ENCODE measurements at places on chromosomes 16 and 17.

DNA sequence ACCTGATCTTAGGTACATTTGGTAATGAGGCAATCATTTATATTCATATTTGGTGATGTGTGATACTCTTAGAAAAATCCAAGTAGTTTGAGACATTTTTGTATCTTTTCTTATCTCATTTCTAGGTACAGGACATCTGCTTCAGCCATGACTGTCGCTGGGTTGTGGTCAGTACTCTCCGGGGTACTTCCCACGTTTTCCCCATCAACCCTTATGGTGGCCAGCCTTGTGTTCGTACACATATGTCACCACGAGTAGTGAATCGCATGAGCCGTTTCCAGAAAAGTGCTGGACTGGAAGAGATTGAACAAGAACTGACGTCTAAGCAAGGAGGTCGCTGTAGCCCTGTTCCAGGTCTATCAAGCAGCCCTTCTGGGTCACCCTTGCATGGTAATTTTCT is 312.2 kb downstream of the BCAS3 start:
- DNase-seq: no peak

DNA sequence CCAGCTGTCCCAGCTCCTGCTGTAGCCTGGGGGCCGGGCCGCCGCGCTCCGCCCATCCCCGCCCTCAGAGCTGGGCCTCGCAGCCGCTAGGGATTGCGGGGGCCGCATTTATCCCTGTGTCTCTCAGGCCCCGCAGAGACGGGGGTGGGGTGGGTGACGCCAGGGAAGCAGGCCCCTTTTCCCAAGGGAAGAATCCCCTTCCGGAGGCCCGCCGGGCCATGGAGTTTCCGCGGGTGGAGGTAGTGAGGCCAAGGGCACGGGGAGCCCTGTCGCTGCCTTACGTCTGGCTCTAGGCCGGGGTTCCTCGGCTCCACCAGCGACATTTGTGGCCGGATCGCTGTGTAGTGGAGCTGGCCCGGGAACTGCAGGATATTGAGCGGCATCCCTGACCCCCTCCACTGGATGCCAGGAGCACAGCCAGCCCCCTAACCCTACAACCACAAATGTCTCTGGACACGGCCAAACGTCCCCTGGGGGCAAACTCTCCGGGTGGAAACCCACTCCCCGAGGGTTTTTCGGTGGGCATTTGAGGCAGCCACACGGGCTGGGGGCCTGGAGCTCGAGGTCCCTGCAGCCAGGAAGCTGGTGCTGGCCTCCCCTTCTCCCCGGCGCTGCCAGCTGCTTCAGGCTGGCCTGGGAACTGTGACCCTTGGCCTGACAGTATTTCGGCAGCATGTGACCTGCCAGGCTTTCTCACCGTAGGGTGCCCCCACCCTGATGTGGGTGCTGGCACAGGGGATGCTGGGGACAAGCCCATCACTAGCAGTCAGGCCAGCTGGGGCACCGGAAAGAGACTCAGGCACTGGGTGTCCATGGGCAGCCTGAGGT is 12.0 kb upstream of the CD300A start:
- peak; percentile 51 for DNase-seq

DNA sequence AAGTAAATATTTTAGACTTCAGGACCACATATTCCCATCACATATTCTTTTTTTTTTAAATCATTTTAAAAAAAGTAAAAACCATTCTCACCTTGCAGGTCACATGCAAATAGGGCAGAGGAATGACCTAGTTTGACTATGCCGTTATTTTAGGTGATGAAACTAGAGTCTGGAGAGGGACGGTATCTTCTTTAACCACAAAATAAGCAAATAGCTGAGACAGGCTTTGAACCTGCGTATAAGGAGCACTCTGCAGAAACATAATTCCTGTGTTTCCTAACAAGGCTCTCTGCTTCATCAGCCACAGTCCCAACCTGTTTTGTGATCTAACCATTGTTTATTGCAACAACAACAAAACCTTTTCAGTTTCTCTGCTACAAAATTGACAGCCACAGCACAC is 121.5 kb downstream of the PCTP start:
- DNase-seq: no peak

DNA sequence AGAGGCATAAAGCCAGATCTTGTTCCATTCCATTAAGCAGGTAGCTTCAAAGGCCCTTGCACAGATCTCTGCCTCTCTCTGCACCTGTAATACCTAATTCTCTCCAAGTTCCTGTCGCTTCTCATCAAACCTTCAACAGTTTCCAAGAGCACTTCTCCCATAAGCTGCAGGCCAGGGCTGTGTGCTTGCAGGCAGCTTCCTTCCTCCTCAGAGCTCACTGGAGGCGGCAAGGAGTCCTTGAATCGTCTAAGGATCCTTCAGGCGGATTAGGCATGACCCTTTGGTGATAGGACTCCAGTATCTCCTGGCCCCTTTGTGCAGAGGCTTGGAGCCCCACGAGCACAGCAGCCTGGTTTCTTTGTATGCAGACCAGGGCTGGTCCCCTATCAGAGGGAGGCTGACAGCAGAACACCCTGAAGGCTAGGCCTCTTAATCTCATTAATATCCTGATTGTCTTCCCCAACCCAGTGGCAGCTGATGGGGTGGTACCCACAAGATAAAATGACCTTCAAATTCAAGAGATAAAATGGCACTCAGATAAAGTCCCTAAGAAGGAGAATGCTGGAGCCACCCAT is 19.8 kb downstream of the HNF1B start:
- no peak for DNase-seq

GRCh38 chr17:7404737-7405349 is 946 bp upstream of the TMEM256 start:
- no peak for DNase-seq

- no peak for DNase-seq
These were observed 32.1 kb upstream of the SMURF2 start for GRCh38 chr17:64694207-64694606.

- DNase-seq: no peak
These were observed 1.4 kb downstream of the LGALS3BP start for GRCh38 chr17:78977997-78978973.

- DNase-seq: peak; percentile 93
These were observed 893 bp downstream of the POLR3E start for GRCh38 chr16:22297871-22298733.

GRCh38 chr16:84281074-84281473 is 13.6 kb upstream of the WFDC1 start:
- DNase-seq: no peak

GRCh38 chr17:83064021-83064731 is 15.2 kb upstream of the METRNL start:
- no peak for DNase-seq

GRCh38 chr16:83957296-83957855 is 4.3 kb downstream of the OSGIN1 start:
- DNase-seq: no peak

DNA sequence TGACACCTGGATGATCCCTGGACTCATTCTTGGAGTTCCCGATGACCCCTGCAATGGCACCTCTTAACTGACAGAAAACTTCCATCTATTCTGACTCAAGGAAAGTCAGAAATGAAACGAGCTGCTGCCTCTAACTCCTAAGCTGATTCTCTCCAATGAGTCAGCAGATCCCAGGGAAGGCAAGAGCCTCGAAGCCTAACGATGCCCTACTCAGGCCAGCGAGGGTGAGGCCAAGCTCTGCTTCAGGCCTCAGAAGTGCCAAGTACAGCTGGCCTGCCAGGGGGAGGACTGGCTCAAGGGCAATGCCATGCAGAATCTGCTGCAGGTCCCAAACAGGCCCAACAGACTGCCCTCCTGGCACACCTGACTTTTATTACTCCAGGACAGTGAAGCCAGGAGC is 36.3 kb downstream of the PLXDC1 start:
- no peak for DNase-seq

DNA sequence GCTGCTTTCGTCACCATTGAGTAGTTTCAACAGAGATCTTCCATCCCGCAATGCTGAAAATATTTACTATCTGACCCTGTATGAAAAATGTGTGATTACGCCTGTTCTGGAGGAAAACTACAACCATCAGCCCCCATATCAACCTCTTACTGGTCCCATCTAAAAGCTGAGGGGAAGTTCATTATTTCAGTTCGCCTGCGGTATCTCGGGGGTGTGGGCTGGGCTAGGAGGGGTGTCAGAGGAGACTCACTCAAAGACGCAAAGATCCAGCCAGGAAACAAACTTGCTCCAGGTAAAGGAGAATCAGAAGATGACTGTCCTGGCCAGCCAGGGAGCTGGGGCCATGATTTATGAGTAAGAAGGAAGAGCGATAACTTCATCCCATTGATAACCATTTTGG is 13.7 kb downstream of the CACNG1 start:
- DNase-seq: no peak

GRCh38 chr16:10296956-10297340 is 88.9 kb upstream of the ATF7IP2 start:
- no peak for DNase-seq

DNA sequence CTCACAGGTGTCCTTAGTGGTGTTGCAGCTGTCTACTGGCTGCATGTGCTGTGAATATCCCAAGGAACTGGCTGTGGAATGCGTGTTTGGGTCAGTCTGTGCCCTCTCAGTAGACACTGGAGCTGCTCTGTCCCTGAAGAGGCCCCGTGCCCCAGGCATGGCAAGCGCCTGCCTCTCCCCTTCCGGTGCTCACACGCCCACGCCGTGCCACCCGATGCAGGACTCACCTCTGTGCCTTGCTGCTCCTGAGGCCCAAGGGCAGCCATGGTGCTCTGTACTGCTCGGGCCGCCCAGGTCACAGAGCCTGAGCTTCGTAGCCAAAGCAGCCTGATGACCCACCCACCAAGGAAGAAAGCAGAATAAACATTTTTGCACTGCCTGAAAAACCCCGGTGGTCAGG is 10.0 kb downstream of the RGS11 start:
- DNase-seq: no peak

DNA sequence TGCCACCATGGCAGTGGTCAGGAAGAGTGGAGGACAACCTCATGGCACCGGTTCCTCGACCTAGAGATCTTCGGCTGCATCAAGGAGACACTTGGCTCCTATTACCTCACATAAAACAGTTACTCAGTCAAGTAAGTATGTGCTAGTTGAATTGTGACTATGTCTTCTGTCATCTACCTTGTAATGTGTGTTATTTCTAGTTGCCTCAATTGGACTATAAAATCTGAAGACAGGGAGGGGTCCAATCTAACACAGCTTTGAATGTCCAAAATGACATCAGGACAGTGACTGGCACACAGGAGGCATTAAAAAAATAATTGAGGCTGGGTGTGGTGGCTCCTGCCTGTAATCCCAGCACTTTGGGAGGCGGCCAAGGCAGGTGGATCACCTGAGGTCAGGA is 17.2 kb downstream of the C16orf86 start:
- no peak for DNase-seq

DNA sequence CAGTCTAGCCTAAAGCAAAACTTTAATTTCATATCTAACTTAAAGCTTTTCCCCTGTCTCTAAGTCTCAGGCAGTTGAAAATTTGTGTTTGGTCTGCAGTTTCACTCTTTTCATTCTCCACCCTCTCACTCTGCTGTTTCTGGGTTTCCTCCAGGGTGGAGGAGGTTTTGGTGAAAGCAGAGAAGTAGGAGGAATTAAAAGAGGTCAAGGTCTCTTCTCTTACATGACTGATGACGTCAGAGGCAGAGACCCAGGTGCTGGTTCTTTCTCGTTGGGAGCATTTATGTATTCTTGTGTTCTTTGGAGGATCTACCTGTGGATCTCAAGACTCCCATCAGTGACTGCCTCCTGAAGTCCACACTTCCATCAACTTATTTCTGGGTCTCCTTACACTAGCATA is 2.4 kb upstream of the PSMD11 start:
- DNase-seq: no peak

GRCh38 chr17:14777291-14777690 is 476.4 kb downstream of the HS3ST3B1 start:
- DNase-seq: no peak

DNA sequence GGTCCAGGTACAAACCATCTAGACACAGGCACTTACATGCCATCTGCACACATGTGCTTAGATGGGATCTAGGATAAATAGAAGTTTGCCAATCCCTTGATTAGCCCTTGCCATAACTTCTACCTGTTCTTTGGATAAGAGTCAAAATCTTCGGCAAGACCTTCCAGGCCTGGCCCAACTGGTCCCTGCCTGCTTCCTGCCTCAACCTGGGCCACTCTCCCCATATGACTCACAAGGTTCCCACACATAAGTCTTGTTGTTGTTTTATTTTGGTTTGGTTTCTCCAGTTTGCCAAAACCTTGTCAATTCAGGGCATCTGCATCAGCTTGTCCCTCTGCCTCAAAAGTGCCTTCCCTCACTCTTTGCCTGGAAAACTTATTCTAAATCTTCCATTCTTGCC is 95.3 kb upstream of the XYLT1 start:
- DNase-seq: no peak

DNA sequence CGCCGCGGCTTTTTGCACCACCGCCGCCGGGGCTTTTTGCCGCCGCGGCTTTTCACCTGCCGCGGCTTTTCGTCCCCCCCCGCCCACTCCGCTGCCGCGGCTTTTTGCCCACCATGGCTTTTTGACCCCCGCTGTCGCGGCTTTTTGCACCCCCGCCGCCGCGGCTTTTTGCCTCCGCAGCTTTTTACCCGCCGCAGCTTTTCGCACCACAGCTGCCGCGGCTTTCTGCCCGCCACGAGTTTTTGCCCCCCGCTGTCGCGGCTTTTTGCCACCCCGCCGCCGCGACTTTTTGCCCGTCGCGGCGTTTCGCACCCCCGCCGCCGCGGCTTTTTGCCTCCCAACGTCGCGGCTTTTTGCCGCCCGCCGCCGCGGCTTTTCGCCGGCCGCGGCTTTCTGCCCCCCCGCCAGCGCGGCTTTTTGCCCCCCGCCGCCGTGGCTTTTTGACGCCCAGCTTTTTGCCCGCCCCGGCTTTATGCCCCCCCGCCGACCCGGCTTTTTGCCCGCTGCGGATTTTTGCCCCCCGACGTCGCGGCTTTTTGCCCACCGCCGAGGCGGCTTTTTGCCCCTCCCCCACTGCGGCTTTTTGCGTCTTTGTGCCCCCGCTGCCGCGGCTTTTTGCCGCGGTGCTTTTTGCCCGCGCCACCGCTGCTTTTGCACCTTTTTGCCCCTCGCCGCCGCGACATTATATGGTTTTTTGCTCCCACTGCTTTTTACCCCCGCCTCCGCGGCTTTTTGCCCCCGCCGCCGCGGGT is 1343.6 kb downstream of the TP53TG3F start:
- no peak for DNase-seq

GRCh38 chr17:77924757-77925336 is 33.7 kb upstream of the TNRC6C start:
- DNase-seq: no peak

GRCh38 chr17:8649157-8650118 is 18.9 kb upstream of the MYH10 start:
- peak; percentile 91 for DNase-seq

DNA sequence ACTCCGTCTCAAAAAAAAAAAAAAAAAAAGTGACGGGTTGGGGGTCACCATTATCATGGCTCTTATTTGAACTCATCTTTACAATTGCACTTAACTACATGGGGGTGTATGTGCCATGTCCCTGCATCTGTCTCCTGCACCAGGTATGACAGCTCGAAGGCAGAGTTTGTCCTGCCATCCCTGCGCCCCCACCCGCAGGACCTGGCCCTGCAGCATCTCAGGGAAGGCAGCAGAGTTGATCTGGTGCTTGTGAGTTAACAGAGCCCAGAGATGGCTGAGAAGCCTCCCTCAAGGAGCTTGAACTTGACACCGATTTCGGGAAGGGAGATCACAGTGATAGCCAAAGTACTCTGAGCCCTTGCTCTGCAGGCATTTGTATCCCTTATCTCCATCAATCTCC is 44.8 kb downstream of the C16orf82 start:
- DNase-seq: no peak

Data from fibroblast of skin of left quadriceps (primary cell).